Hindlimb muscle (tissue), 1 donor: ENCODE measurements at places on chromosomes 12 and 14. TPM values are rescaled to one million over a fixed set of nuclear protein-coding genes. Genes with fewer than 3 reads are reported as not detected.

DNA sequence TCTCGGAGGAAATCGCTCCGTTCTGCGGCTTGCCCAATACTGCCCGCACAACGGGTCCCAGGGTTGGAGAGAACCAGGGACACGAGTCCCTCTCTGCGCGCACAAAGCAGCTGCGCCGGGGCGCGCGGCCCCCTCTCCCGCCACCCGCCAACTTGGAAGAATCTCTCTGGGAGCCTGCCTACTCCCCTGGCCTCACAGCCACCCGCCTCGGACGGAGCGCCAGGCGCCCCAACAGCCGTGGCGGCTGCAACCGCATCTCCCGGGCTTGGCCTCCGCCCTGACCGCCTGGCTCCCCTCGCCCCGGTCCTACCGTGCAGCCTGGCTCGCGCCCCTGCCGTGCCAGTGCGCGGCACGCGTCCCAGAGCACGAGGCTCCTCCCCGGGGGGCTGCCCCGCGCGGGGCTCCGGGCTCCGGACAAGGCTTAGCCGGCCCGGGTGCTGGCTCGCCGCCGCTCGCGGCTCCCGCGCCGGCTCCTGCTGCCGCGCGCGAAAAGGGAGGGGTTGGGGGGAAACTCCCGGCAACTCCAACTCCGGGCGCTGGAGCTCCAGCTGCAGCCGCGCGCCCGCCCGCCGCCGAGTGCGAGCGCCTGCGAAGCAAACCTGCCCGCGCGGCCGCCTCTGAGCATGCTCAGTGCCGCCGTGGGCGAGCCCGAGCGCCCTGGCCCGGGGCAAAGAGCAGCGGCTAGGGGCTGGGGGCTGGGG lies at the start of gene STXBP6:
Gene STXBP6 (minus strand): TSS at position 580 of the 701 bp plus-strand sequence. CDS start 75,329 bp downstream, outside the sequence.
- peak; percentile 88 for DNase-seq

GRCh38 chr14:104876251-104876699 lies 11.2 kb downstream of the CEP170B start:
- DNase-seq, result no peak

GRCh38 chr12:51839310-51839947 lies 9.1 kb downstream of the FIGNL2 start:
- no peak for DNase-seq

DNA sequence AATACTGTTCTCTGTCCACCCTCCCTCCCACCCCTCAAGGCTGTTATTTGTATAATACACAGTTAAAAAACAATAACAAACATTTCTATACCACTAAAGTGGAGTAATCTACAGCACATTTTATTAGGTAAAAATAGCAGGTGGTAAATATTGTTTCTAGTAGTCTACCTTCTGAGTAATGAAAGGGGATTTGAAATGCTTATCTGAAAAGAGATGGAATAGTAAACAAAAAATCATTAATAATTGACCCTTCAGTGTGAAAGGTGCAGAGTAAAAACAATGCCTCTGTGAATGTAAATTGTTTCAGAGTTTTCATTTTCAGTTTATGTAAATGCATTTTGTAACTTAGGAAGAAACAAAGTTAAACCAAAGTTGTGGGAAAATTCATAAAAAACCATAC lies 321.2 kb downstream of the SLC16A7 start:
- no peak for DNase-seq

GRCh38 chr12:16604596-16605252 lies 1.2 kb downstream of the LMO3 start:
- DNase-seq, result no peak

DRAM1 gene
- 3.5 TPM for polyA plus RNA-seq

RBP5 gene
- 3.7 TPM for polyA plus RNA-seq
